ENCODE measurements at places on chromosomes 4 and X. TPM values are rescaled to one million over a fixed set of nuclear protein-coding genes. Genes with fewer than 3 reads are reported as not detected.

- peak; percentile 58 for DNase-seq
These were observed 208.7 kb downstream of the SOWAHB start for GRCh38 chr4:76689145-76689817.

- no peak for DNase-seq
These were observed 406.3 kb upstream of the GRIA3 start for GRCh38 chrX:122777766-122778165.

- DNase-seq: no peak
These were observed 23.3 kb upstream of the LEF1 start for GRCh38 chr4:108192056-108192455.

ZNF157 gene
- 0.67 TPM for total RNA-seq

- no peak for DNase-seq
These were observed 350.3 kb downstream of the PTTG2 start for GRCh38 chr4:38310446-38311043.

- DNase-seq: no peak
These were observed 1420.1 kb upstream of the TENM3 start for GRCh38 chr4:180823108-180823507.

DNA sequence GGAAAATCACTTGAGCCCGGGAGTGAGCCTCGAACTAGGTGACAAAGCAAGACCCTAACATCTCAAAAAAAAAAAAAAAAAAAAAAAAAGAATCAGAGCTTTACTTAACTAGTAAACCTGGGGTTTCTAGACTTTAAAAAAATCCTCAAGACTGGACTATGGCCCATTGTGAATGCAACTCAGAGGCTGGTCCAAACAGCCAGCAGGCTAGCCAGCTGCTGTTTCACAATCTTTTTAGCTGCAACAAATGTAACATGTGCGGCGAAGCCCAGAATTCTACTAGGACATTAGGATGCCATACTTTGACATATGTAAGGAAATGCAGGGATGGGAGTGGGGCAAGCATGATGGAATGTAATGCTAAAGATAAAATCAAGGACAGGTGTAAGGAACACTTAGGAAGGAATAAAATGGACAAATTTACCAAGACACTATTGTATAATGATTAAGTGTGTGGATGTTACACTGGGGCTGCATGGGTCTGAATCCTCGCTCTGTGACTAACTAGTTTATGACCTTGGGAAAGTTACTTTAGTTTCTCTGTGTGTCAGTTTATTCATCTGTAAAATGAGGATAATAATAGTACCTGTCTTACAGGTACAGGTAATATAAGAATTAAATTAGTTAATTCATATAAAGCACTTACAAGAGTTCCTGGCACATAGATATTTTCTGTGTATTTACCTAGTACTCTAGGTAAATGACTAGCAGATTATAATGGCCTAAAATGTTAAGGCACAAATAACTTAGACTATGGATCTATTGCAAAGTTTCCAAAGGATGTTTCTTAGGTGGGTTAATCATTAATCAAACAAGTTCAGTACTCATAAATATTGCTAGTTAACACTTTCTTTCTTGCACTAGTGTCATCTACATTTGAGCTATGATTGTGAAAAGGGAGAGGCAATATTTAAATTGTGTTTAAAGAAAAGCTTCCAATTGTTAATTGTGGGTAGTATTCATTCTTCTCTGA lies 49.5 kb downstream of the HELQ start:
- DNase-seq: no peak

MOSPD2 gene
- total RNA-seq: 10.0 TPM

FRAS1 gene
- total RNA-seq: 51.7 TPM

DNA sequence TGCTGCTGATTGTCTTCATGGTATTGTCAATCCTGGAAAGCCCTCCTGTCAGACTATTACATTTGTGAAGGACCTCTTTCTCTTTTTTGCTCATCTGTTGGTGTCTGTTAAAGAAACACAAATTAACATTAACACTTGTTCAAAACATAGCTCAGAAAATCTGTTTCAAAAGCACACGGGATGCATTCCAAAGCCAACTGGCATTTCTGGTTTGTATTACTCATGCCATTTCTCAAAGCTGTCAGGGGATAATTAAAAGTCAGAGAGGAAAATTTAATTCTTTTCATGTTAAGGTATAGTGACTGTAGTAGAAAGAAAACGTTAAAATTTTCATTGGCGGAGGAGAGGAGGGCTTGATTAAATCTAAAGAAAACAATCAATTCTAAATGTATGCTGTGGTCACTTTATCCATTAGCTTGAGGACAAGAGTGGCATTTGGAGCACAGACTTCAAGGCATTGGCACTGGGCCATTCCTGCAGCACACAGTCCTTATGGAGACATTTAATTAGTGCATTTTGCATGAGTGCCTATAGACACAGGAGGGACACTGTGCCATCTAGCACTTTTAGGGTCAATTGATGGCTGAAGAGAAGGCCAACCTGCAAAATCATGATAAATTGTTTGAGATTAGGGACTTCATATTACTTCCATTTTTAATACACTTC lies 21.2 kb upstream of the GLRA2 start:
- no peak for DNase-seq
